ENCODE measurements at places on chromosomes 16 and 17. TPM values are rescaled to one million over a fixed set of nuclear protein-coding genes. Genes with fewer than 3 reads are reported as not detected.

Gene EPOP
- total RNA-seq = 3.7 TPM

Gene CCDC144A
- total RNA-seq = 2.3 TPM

Gene CETP
- 0.14 TPM for total RNA-seq

Gene NPIPB13
- total RNA-seq = 14.4 TPM

GRCh38 chr16:14325502-14326401 lies 254.6 kb downstream of the MRTFB start:
- no peak for DNase-seq

- DNase-seq = no peak
Measured at GRCh38 chr16:57042157-57043111, 49.9 kb upstream of the CPNE2 start.

DNA sequence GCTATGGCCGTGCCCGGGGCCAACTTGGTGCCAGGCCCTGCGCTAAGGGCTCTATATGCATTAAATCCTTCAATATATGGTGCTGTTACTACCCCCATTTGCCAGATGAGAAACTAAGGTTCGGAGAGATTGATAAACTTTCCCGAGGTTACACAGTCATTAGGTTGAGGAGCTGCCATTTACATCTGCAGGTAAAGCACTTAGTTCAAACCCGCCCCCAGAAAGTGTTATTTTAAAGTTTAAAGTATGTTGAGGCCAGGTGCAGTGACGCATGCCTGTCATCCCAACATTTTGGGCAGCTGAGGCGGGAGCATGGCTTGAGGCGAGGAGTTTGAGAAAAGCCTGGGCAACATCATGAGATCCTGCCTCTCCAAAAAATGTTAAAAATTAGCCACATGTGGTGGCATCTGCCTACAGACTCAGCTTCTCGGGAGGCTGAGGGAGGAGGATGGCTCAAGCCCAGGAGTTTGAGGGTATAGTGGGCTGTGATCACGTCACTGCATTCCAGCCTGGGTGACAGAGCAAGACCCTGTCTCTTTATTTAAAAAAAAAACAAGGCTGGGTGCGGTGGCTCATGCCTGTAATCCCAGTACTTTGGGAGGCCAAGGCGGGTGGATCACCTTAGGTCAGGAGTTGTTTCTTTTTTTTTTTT lies 264.7 kb downstream of the PARN start:
- DNase-seq = no peak

DNA sequence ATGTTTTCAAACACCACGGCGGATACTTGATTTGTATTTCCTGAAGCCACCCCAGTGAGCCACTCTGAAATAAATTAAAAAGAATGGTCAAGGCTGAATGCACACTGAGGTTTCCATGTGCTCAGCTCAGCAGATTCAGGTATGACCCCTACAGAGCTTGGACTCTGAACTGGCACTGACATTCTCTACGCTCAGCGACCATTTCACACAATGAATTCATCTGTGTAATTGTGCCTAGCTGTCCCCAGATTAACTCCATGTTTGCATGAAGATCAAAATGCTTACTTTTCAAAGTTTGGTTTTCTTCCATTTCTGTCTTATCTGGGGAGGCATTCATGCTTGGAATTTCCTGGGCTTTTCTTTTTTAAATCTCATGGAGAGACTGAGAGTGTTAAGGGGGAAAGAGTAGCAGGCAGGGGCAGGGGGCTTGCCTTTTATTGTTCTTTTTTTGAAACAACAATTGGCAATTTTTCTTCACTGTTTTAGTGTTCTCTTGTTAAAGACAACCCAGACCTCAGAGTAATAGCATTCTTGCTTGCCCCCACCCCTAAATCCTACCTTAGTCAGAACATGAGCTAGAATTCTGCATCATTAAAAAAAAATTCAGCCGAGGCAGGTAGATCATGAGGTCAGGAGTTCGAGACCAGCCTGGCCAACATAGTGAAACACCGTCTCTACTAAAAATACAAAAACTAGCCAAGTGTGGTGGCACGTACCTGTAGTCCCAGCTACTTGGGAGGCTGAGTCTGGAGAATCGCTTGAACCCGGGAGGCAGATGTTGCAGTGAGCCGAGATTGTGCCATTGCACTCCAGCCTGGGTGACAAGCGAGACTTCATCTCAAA lies 85.5 kb upstream of the HNF1B start:
- DNase-seq = no peak

DNA sequence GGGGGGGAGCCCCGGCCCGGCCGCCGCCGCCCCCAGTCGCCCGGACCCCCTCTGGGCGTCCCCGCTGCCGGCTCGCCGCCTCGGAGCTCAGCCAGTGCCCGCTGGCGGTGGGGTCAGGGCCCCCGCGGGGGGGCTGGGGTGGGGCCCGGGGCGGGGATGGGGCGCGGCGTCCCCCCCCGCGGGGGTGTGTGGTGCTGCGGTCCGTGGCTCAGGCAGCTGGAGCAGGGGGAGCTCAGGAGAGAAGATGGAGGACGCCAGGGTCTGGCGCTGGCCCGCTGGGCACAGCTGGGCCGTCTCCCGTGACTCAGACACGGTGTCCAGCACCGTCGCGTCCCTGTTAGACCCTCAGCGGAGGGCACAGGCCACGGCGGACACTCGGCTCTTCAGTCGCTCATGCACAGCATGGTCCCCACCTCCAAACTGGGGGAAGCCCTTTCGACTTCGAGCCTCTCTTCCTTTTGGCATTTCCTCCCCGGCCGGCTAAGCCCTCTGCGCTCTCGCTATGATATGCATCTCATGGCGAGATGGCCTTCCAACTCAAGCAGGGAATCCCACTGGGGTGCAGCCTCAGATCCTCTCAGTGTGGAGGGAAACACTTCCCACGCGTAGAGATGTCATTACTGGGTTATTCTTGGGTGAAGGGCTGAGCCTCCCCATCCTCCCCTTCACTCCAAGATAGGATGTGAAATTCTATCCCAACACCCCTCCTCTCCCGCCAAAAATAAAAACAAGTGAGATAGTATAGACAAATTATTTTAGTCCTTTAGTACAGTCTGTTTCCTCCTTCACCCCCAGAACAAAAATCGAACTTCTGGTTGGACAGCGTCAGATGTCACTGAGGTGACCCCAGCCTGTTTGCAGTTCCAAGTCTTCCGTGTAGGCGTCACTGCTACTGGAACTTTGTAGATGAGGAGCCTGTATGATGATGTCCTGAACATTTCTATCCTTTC lies 522 bp upstream of the VEZF1 start:
- peak; percentile 73 for DNase-seq

GRCh38 chr16:82891918-82892317 lies 265.1 kb downstream of the CDH13 start:
- DNase-seq = no peak

DNA sequence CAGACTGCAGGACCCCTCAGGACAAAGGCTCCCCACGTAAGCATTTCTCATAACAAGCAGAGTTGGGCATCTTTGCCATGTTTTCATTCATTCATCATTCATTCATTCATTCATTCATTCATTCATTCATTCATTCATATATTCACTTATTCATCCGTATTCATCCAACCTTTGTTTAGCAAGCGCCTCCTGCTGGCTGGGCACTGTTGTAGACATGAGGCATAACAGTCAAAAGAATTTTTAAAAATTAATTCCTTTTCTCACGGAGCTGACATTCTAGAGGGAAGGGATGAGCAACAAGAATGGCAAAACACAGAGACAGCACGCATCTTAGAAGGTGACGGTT lies 351.7 kb upstream of the TNRC6C start:
- no peak for DNase-seq
